Sciatic nerve (tissue), 2 donors: ENCODE measurements at places on chromosomes 2 and 18.
A peak's percentile ranks its signal among the peaks of the same experiment; 100 is the strongest.

DNA sequence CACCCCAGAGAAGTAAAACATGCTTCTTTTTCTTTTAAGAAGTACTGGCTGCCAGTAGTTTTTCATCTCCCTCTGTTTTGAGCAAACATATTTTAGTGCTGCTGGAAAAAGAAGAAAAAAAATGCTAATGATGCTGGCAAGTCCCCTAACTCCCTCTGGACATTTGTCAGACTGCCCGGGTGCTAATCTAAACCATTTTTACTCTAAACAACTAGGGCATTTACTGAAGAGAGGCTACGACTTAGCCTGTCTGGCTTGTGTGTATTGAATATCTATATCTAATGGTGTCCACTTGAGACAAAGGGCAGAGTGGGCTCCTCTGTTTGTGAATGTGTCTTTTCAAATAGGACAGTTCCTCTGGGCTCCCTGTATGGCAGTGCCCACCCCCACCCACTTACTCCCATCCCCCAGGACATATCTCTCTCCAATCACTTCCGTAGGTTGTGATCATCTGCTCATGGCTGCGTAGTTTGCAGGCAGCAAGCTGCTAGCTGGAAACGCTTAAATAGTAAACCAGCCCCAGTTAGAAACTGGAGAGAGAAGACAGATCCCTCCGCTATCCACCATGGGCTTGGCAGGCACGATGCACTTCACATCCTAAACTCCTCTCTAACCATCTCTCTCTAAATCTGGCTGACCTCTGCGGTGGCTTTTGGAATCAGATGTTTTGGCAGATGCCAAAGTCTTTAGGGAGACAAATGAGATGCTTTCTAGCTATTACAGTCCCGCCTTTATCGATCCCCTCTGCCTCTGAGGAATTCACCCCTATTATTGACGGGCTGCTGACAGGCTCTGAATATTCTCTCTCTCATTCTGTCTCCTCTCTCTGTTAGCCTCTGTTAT, 58.3 kb downstream of the DOCK10 start:
- DNase-seq: no peak

- peak; percentile 92 for DNase-seq
Measured at GRCh38 chr2:69177785-69178636, 165.0 kb downstream of the ANTXR1 start.

GRCh38 chr2:134148843-134149472, 104.9 kb upstream of the MGAT5 start:
- DNase-seq: no peak

DNA sequence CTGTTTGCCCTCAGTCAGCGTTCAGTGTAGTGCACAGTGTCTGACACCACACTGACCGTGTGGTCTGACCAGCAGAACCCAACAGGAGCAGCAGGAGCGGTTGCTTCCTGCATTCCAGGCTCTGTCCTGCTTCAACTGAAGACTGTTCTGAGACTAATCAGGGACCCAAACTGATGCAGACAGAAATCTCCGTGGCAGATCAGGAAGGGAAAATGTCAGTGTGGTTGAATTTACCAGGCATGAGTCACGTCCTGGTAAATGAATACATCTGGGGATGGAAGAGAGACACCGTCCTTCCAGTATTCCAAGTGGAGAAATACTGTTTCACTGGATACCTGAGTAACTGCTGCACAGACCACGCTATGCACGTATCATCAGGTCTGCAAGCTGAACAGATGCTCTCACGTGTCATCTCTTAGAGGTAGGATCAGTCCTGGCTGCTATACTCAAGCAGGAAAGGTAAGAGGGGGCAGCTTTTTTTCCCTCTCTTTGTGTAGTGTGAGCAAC, 223.6 kb upstream of the EPAS1 start:
- no peak for DNase-seq

DNA sequence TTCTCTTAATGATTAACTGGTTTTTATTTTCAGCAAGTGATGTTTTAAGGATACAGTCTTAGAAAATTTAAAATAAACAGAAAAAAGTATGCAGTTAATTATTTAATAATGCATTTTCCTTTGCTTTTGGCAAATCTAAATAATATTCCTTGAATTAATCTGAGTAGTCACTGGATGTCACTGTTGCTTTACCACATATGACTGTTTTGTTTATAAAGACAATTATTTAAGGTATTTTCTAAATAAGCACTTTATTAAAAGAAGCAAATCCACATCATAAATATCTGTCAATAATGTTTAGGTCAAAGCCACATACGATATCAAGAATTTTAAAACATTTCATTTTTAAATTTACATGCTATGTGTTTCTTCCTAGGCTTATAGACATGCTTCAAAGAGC, 40.6 kb upstream of the TFPI start:
- DNase-seq: no peak

GRCh38 chr2:36476411-36476810, 120.8 kb downstream of the CRIM1 start:
- no peak for DNase-seq

DNA sequence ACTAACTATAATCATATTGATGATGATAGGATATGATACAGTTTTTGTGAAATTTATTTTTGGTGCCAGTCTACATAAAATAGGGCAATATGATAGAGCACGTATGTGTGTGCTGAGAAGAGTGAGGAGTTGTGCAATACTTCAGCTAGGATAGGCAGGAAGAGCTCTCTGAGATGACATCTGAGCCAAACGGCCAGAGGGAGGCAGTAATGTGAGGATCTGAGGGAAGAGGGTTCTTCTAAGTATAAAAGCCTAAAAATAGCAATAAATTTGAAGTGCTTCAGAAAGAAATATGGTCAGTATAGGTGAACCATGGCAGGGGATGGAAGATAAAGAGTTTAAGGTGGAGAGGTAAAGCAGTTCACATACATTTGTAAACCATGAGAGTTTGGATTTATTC, 102.5 kb downstream of the OLA1 start:
- DNase-seq: no peak

- DNase-seq: no peak
Measured at GRCh38 chr2:211930331-211930730, 608.3 kb downstream of the ERBB4 start.

DNA sequence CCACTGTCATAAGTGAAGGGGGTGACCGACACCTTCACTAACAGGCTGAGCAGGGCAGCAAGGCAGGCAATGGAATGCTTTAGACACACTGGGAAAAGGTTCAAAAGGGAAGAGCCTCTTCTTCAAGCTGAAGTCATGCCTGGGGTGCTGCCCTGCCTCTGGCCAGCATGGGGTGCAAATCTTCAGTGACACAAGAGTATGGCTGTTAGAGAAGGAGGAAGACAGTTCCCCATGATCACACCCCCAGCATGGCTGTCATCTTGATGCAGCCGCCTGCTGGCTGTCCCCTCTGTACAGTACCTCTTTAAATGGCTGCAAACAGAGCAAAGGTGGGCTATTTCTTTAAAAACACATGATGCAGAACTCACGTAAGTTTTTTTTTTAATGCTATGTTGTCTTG, 71.9 kb downstream of the INPP4A start:
- DNase-seq: no peak

GRCh38 chr2:45983213-45983612, 314.0 kb upstream of the EPAS1 start:
- DNase-seq: no peak

DNA sequence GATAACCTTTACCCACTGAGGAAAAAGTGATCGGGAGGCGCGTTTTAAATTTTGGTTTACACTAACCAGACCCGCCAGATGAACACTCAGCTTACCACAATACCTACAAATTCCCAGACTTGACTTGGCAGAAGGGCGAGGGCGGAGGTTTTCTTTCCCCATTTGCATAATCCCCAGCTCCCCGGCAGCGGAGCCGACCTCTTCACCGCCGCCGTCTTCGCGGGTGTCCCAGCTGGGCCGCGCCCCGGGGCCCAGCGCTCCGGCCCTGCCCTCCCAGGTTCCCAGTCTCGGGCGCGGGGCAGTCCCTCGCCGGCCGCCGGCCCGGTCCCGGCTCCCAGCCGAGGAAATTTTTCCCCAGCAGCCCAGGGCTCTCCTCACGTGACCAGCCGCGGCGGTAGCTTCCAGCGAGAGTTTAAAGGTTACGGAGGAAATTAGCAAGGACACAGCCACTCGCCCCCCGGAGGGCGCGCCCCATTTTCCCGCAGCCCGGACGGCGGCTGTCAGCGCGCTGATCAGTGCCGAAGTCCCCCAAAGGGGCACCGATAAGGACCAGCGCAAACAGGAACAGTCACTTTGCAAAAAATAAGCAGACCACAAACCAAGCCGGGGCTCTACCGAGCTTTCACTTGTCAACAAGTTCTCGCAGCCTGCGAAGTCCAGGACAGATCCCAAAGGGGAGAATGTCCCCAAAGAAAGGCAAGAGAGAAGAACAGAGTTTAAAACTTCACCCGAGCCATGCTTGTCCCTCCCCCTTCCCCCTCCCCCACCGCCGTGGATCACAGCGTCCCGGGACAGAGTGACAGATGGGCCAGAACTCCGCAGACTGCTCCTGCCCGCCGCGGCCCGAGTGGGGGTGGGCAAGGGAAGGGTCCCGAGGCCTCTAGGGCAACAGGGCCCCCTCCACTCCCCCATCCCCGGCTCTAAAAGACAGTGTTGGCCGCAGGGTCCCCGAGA, 1.3 kb upstream of the PRKCE start:
- DNase-seq: peak; percentile 87

- DNase-seq: no peak
Measured at GRCh38 chr2:170812710-170813600, 3.7 kb upstream of the GAD1 start.

DNA sequence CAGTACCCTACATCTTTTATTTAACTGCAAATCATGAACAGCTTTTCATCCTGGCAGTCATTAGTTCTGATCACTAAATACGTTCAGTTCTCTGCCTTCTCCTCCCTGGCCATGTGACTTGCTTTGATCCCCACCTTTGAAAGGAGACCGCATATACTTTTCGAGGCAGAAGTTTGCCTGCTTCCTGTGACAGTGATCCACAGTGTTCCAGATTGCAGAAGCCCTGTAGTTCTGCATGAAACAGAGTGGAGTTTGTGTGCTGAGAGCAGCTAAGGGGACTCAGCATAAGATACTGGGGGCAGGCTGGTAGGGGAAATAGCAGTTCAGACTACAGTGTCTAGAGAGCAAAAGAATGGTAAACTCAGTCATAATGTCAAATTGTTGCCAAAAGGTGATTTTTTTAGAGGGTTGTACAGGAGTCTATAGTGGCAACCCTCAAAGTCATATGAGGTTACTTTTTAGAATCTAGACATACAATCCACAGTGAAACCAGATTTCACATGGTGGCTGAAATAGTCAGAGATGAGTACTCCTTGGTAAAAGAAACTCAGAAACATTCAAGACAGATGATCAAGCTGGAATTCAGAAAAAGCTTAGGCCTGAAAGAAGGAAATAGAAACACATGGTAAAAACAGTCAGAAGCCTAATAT, 1800.4 kb upstream of the CELF4 start:
- no peak for DNase-seq

DNA sequence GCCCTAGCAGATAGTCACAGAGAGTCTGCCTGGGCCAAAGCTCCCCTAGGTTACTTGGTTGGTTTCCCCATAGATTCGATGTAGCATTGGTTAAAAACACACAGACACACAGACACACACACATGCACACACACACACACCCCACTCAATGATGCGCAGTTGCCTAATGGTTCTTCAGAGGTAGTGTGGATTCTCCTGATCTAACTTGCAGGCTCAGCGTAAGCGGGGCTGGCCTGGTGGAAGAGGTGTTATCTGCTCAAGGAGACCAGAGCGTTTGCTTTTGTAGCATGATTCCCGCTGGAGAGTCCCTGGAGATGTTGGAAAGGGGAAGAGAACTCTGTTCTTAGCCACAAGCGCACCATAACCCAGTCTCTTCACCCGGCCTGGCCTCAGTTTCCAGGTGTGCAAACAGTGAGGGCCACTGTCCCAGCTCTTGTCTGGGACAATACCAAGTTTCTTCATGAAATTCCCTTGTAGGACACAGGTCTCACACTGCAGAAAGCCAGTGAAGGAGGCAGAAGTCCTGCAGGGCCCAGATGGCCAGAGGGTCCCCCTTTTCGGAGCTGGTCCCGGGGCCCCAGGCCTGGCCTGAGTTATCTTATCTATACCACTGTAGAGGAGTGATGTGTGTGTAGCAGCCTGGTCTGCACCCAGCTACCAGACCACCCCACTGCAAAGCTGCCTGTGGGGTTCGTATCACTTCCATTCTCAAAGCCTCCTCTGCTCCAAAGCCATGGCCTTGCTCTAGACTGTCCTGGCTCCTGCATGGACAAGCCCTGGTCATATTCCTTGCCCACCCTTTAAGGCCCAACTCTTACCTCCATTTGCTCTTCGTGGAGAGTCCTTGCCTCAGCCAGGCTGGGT, 3.7 kb downstream of the ACKR3 start:
- no peak for DNase-seq

DNA sequence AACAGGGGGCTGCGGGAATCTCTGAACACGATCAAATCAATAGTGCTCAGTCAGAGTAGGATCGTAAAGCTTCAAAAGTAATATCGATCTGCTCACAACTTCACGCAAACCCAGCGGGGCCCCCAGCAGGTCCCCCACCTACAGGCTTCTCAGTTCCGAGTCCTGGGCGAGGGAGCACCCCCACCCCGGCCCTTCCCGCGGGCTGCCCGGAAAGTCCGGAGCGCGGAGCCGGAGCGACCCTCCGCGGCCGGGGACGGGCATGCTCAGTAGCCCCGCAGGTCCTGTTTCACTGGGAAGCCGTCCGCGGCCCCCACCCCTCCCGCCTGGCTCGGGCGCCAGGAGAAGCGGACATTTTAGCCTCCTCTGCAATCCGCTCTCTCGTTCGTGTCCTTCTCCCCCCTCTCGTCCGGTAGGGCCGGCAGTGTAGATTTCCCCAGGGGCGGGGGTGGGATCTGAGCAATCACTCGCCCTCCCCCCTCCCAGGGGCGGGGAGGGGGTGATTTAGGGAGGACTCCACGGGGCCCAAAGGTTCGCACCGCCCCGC, 3.3 kb upstream of the SPRED2 start:
- peak; percentile 93 for DNase-seq

DNA sequence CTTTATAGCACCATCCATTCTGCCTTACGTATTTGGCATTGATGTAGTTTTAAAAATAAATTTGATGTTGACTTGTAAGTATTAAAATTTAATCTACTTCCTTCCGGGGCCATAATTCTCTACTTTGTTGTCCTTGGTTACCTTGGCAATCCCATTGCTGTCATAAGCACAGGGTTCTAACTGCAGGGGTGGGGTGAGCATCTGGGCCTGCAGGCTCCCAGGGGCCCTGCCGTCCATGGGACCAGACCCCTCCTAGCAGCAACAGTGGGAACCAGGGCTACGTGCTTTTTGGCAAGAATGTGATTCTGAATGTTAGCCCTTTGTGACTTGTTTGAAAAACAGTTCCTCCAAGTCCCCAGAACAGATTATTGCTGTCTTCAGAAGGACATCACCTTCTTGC, 4.9 kb downstream of the ASAP2 start:
- no peak for DNase-seq

DNA sequence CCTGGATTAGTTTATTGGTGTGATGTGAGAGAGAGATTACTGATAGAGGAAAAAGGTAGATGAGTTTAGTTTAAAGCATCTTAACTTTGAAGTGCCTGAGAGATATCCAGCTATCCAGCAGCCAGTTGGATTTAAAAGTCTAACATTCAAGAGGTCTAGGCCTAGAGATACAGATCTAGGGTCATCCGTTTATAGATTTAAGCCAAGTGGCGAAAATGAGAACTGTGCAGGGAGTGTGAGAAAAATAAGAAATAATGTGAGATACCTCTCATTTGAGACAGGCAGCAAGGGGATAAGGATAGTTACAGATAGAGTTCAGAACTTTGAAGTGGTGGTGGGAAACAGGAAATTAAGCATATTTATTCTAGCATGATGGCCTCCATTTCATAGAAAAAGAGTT, 5.3 kb upstream of the ORC2 start:
- no peak for DNase-seq

- no peak for DNase-seq
Measured at GRCh38 chr2:138086576-138086975, 122.3 kb downstream of the HNMT start.
